ENCODE measurements at places on chromosomes 6 and 20.

DNA sequence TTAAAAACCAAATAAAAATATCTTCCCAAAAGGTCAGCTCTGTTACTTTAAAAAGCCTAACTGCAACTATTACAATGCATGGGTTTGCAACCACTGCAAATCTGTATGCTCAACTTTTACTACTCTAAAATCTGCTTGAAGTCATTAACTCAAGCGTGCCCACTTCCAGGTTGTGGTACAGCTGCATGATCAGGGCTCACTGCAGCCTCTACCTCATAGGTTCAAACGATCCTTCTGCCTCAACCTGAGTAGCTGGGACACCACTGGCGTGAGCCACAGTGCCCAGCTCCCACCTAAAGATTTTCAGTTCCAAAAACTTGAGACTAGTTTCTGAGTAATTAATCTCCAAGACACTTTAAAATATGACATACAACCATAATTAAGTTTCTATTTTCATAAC, 8.2 kb downstream of the DIDO1 start:
- no peak for DNase-seq

DNA sequence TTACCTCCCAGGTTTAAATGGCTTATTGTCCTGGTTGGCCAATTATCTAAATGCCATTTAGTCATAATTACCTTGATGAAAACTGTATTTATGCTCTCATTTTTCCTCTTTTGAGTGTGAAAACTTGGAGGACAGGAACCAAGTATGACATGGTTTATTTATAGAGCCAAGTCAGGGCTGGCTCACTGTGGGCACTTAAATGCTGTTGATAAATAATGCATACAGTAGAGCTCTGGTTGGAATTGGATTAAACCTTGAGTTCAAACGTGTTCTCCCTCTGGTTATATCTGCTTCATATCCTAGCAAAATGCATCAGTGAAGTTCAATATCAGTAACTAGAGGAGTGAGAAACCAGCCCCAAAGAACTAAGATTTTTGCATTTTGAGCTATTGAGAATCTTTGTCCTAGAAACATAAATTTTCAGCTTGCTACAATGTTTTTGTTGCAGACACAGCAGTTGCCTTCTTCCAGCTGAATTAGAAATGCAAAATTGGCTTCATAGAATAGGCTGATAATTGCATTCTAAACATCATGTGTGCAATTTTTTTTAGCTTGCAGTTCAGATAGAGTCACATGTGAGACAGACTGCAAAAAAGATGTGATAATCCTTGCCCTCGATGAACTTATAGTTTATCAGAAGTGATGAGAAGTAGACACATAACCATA, 255.8 kb downstream of the BTBD3 start:
- DNase-seq, result no peak

GRCh38 chr20:37947943-37948342, 45.0 kb downstream of the VSTM2L start:
- no peak for DNase-seq

GRCh38 chr6:52407467-52407866, 12.7 kb upstream of the EFHC1 start:
- DNase-seq, result no peak

- DNase-seq, result no peak
Measured at GRCh38 chr6:34393191-34393965, 909 bp upstream of the NUDT3 start.

- no peak for DNase-seq
Measured at GRCh38 chr6:72738091-72738490, 116.2 kb downstream of the KCNQ5 start.

GRCh38 chr6:138685257-138685656, 88.3 kb upstream of the CCDC28A start:
- DNase-seq, result no peak

GRCh38 chr6:149128489-149129145, 188.9 kb upstream of the TAB2 start:
- no peak for DNase-seq

GRCh38 chr6:2958331-2958711, 13.0 kb downstream of the SERPINB6 start:
- DNase-seq, result no peak

DNA sequence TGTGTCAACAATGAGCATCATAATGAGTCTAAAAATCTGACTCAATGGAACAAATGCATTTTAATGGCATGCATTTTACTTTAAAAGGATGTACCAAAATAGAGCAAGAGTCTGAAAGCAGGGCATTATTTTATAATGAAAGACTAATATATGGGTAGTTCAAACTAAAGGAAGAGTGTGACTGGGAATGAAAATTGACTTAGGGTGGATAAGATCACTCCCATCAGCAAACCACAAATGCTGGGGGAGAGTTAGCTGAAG, 114.7 kb downstream of the SOX4 start:
- DNase-seq, result no peak

DNA sequence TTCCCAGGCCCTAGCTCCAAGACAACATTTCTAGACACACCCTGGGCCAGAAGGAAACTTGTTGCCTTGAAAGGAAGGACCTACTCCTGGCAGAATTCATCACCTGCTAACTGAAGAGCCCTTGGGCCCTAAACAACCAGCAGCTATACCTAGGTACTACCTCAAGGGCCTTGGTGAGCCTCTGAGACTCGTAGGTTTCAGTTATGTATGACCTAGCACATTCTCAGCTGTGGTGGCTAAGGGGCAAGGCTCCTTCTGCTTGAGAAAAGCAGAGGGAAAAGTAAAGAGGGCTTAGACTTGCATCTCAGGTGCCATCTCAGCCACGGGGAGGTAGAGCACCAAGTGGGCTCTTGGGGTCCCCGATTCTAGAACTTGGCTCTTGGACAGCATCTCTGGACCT, 132.3 kb upstream of the NHSL1 start:
- DNase-seq, result no peak

GRCh38 chr6:166588691-166589336, 2.3 kb upstream of the RAMACL start:
- no peak for DNase-seq

DNA sequence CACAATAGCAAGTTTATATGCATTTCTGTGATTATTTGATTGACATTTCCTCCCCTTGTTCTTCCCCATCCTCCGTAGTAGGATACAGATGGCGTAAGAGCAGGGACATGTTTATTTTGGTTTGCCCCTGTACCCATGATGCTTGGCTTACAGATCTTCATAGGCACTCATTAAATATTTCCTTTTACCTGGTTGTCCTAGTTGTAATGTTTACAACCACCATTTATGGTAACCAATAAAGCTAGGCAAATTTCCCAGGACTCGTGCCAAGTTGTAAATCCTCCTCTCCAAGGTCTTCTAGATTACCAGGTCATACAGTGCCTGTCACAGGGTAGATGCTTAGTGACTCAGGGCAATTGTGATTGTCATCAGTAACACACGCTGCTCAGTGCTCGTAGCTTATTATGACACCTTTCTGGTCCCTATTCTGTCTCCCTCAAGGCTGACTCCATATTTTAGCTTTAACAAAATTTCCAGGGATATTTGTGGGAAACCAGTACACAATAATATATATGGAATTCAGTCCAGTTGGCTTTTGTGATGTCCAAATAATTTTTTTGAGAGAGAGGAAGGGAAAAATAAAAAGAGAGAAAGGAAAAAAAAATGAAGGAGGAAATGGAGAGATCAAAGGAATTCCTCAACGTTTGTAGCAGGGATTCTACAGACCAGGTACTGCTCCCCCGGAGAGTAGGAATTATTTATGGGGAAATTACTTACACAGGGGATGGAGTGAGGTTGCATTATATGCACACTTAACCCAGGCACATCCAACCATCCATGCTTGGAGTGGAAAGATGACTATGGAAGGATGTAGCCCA, 24.6 kb downstream of the CYP24A1 start:
- DNase-seq, result peak; percentile 97

DNA sequence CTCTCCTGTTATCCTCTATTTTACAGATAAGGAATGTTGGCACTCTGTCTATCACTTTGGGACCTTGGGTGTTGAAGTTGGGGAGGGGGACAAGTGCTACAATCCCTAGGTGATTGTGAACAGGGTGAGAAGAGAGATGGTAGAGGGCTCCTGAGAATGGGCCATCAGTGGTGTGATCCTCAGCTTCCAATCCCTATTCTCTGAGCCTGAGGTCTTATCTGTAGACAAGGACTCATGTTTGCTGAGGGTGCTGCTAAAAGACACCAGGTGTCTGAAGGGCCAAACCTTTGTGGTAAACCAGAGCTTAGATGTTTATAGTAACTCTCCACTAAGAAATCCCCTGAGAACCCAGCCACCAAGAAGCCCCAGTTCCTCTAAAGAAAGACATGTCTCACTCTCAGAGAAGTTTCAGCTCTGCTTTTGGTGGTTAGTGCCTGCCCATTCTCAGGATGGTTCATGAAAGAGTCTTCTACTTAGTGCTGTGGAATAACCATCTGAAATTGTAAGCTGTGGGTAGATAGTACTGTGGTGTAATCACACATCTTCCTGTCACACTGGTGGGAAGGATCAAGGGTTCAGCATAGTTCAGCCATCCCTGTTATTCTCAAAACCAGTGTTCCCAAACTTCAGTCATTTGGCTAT, 58.2 kb upstream of the IL20RA start:
- no peak for DNase-seq

GRCh38 chr20:54173653-54174456, at the start of gene CYP24A1:
TSS of gene CYP24A1 (minus strand) at chr20:54173986. CDS start at chr20:54173579, 407 bp downstream.
- no peak for DNase-seq

DNA sequence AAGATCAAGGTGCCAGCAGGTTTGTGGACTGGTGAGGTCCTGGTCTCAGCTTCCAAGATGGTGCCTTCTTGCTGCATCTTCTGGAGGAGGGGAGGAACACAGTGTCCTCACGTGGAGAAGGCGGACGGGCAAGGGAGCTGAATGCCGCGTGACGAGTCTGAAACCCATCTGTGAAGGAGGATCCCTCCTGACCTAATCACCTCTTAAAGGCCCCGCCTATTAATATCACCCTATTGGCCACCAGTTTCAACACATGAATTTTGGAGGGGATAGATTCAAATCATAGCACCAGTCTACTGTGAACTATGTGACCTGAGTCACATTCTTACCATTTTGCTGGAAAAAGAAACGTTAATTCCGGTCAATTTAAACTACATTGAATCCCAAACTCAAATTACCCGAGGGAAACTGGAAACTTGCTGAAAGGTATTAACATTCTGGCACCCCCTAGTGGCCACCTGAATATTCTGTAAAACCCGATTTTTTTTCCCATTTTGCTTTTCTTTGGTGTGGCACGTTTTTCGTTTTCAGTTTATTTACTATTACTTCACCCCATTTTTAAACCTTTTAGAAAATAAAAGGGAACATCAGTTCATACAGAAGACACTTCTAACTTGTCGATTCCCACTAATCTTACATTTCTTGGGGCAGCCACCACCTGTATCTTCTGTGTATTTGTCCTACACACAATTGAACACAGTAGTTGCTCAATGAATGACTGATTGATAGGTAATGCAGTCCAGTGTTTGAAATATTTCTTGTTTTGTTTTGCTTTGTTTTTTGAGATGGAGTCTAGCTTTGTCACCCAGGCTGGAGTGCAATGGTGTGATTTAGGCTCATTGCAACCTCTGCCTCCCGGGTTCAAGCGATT, 17.9 kb upstream of the CCDC170 start:
- peak; percentile 40 for DNase-seq

GRCh38 chr6:165055231-165055630, 254.2 kb downstream of the C6orf118 start:
- no peak for DNase-seq

GRCh38 chr20:20096421-20096820, 44.1 kb downstream of the CFAP61 start:
- DNase-seq, result no peak

DNA sequence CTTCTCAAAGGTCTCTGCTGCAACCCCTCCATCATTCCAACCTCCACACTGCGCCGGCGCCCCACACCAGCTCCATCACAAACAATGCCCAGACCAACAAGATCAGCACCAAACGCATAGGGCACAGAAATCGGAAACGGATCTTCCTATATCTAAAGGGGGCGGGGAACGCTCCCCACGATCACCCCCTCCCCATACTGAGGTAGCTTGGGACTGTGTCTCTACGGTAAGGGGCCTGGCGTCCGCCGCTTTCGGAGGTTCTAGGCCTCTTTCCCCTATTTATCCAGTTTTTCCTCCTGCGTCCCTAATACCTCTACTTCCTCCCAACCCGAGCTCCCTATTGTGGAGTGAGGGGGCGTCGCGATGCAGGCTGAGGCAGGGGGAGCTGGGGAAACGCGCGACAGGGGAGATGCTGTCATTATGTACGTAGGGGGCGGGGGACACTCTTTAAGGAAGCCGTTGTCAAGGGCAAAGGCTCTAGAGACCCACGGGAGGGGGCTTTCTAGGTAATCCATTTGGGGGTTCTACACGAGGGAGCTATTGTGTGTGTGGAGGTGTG, 909 bp downstream of the DNAAF9 start:
- DNase-seq, result no peak

DNA sequence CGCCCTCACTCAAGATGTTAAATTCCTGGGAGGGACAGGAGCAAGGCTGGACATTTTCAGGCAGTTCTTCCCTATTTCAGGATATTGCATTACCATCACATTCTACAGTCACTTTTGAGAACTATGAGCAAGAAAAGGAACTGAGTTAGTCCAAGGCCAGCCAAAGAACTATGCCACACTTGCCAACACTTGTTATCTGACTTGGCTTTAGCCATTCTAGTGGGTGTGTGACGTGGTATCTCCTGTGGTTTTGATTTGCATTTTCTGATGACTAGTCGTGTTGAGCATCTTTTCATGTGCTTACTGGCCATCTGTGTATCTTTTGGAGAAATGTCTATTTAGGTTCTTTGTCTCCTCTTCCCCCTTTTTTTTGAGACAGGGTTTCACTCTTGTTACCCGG, 12.0 kb downstream of the XRN2 start:
- DNase-seq, result no peak

- no peak for DNase-seq
Measured at GRCh38 chr6:21999012-21999528, 297.8 kb downstream of the PRL start.

DNA sequence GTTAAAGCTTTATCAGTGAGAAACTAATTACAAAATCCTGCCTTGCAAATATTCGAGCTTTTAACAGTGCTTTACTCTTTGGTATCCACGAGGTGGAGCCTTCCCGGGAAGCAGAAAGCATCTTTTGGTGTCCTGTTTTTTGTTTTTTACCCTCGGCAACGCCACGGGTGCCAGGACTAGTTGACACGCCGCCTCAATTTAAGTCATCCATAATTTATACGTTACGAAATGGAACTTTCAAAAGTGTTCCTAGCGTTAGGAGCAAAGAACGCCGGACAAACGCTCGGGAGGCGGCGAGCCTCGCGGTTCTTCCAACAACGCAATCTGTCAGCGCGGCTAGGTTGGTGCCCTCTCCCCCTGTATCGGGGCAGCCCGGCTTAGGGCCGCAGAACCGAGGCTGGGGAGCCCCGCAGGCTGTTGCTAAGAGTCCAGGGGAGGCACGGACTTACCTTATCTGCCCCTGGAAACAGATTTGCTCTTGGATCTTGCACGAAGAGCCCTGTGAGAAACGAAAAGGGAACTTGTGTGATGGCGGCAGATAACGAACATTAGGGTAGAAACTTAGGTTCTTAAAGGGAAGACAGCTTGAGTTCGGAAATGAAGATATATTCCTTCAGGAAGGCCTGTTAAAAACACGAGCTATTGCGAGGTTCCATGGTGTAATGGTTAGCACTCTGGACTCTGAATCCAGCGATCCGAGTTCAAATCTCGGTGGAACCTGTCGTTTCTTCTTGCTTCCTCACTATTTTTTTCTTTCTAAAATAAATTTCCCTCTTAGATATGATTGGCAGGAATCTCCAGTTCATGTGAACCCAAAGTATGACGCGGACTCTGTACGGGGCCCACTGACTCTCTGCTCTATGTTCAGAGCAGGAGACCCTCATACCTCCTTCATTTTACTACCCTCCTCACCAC, 46.2 kb upstream of the ZNF184 start:
- peak; percentile 79 for DNase-seq
